ENCODE measurements at places on chromosomes 6 and 20. TPM values are rescaled to one million over a fixed set of nuclear protein-coding genes. Genes with fewer than 3 reads are reported as not detected.

DNA sequence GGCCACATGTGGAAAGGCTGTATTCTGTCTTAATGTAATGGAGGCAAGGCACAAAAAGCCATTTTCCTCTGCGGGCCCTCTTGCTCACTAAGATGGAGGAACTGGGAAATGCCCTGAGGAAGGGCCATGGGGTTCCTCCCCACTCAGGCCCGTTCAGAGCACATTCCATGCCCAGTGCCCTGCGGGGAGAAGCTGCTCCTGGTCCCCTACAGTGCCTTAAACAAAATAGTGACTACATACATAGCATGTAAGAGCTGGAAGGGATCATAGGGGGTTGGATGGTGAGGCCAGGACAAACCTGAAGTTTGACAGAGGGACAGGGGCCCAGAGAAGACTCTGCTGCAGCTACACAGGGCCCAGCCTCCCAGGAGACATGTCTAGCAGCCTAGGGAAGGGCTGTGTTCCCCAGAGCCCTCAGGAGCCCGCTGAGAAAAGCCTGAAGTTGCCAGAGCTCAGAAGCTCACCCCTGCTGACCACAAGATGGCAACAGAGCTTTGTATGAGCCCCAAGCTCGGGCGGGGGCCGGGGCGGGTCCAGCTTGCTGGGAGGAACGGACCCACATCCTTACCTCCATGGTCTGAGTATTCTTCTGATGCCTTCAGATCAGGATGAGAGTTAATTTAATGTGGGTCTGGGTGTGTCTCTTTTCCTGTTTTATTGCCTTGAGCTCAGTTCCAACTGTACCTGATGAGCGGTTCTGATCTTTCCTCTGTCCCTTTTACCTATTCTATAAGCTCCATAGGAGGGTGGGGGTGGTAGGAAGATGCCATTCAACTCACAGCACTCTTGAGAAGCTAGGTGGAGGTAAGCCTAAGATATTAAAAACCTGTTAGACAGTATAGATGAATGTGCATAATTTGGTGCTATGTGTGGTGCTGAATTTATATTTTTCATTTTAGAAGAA lies 242.9 kb downstream of the CDC5L start:
- DNase-seq = peak; percentile 19

GRCh38 chr6:41678511-41679084 lies 40.3 kb downstream of the MDFI start:
- no peak for DNase-seq

DNA sequence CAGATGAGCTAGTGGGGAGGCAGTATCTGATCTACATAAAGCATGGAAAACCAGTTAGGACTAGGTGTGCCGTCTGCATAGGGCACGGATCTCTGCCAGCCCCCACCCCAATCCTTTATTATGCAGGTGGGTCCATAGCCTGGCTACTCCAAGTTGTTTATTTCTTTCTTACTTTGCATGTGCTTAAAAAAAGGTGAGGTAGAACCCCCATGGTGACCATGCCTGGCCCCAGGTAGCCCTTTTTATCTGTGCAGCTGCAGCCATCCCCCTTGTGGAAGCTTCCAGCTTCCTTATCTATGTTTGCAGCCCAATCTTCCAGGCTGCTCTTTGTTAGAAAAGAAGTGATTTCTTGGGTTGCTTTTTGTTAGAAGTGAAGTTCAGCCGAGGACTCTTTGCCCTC lies 9.0 kb upstream of the TREM2 start:
- DNase-seq = no peak

- DNase-seq = no peak
Observed at GRCh38 chr20:32343439-32343838, 14.7 kb upstream of the ASXL1 start.

- DNase-seq = no peak
Observed at GRCh38 chr20:15375836-15376235, 1038.4 kb upstream of the FLRT3 start.

GRCh38 chr6:35850208-35850607 lies 45.1 kb downstream of the LHFPL5 start:
- no peak for DNase-seq

DNA sequence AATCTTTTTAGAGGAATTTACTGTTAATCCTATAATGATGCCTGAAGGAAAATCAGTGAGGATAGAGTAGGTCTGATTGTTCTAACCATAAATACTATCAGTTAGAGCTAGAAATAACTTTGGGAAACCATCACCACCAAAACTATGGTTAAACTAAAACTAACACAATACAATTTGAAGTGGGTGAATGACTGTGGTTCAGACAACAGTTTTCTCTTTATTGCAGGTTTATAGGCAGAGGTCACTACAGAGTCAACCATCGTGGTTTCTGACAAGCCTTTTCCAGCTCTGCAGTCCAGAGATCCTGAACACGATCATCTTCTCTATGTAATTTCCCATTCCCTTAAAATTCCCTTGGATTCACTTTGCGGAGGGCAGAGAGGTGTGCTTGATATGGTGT lies 134.3 kb downstream of the IBTK start:
- DNase-seq = no peak

- no peak for DNase-seq
Observed at GRCh38 chr20:51678026-51678697, 90.0 kb downstream of the ATP9A start.

Gene LAMP5
- total RNA-seq = 0.99 TPM

DNA sequence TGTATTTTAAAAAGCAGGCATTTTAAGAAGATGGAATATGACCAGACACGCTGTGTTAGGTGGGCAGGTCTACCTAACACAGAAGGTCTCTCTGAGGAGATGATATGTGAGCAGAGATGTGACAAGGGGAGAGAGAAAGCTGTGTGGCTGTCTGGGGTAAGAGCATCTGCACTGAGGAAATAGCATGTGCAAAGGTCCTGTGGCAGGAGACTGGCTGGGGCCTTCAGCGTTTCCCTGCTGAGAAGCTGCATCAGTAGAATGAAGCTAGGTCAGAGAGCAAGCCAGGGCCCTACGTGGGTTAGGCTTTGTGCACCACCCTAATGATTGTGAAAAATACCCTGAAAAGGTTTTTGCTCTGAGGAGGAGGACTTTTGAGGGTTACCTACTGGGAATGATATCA lies 87.0 kb downstream of the TXNDC5 start:
- DNase-seq = no peak

Gene PRL
- total RNA-seq = 1.1 TPM

DNA sequence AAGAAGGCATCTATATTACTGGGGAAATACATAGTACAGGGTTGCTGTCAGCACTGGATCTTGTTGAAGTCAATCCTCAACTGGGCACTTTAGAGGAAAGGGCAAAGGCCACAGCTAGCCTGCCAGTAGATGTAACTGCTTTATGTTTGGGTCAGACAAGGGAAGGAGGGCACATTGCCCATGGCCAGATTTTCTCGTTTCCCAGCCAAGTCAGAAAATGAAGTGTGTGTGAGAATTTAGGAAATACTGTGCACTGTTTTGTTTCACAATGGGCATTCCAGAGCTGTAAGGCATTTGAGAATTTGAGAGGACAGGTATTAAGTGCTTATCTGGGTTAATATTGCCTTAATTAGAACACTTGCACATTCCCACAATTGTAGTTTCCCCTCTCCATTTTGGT lies 183.9 kb upstream of the MCHR2 start:
- DNase-seq = no peak

DNA sequence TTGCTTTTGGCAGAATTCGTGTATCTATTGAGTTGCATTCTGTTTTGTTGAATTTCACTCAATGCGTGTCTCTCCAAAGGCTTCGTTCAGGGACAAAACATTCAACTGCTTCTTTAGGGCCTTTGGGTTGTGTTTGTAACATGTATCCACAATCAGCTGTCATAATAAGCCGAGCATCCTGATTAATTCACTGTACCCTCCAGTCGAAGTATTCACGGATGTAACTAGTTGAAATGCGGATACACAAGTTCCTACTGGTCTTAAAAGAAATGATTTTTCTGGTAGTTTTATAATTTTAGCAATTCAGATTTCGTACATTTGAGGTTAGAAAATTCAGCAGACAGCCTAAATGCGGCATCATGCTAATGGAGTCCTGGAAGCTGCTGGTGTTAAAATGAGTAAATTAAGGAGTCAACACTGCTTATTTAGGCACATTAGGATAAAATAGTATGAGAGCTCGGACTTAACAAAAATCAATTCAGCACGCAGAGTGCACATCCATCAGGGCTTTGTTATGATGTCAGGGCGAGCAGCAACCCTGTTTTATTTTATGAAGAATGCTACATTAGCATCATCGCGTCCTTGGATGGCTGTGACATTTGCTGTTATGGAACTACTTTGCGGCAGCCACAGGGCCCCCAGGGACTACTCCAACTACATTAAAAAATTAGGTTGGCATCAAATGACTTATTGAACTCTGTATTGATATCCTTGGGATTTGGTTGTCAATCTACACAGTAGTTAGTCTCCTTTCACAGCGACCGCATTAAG lies 489.3 kb upstream of the FLRT3 start:
- DNase-seq = no peak

DNA sequence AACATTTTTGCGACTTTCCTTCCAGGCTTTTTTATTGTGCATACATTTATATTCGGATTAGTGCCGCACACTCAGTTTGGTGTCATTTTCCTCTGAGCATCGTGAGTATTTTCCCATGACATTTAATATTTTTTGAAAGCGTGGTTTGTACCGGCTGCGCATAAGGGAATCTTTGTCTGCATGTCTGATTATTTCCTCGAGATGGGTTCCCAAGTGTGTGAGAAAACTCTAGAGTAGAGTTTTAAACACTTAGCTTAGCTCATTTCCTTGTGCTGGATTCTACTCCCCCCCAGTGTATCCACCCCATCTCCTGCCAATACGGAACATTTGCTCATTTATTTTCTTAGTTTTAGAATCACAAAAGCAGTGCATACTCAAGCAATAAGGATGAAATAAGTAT lies 94.3 kb downstream of the CDC5L start:
- DNase-seq = no peak

- no peak for DNase-seq
Observed at GRCh38 chr6:164208371-164208770, 793.9 kb downstream of the QKI start.

DNA sequence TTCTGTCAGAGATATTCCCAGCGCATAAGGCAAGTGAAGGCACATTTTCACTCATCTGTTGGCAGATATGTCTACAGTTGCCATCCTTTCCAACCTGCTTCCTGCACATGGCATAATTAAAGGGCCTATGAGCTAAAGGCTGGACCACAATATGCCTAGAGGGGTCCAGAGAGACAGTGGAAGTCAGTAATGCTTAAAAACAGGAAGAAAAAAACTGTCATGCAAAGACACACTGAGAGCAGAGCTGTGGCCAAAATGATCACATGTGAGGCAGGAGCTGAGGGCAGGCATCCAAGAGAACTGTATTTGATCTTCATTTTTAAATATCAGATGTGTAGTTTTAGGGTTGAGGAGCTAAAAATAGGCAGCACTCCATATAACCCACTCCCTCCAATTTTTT lies 125.0 kb upstream of the BACH2 start:
- no peak for DNase-seq

- no peak for DNase-seq
Observed at GRCh38 chr6:135322427-135323201, 141.5 kb downstream of the MYB start.

DNA sequence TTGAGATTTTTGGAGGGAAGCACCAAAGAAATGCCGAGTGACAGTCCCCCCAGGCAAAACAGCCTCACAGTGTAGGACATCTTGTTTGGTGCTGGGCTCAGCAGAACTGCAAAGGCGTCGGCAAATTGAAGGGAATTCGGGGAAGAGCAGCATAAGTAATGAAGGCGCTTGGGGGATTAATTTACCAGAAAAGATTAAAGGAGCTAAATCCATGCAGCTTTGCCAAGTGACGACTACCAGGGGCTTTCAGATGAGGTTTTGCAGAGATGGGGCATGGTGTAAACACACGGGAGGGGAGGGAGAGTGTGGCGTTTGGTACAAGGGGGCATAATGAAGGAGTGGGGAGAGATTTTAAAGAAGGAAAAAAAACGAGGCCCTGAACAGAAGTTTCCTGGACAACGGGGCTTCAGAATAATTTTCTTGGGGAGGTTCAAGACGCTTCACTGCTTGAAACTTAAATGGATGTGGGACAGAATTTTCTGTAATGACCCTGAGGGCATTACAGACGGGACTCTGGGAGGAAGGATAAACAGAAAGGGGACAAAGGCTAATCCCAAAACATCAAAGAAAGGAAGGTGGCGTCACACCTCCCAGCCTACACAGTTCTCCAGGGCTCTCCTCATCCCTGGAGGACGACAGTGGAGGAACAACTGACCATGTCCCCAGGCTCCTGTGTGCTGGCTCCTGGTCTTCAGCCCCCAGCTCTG lies 45.4 kb upstream of the CDH22 start:
- DNase-seq = no peak

Gene ACSS1
- total RNA-seq = 22.2 TPM

- DNase-seq = no peak
Observed at GRCh38 chr6:87441711-87442110, 31.1 kb upstream of the SLC35A1 start.

- no peak for DNase-seq
Observed at GRCh38 chr6:166671434-166672081, 44.5 kb upstream of the RPS6KA2 start.

Gene PNLDC1
- total RNA-seq = 0.28 TPM

- DNase-seq = no peak
Observed at GRCh38 chr6:124964764-124965105, 2.5 kb downstream of the RNF217 start.

Gene TBX18
- 0.90 TPM for total RNA-seq

DNA sequence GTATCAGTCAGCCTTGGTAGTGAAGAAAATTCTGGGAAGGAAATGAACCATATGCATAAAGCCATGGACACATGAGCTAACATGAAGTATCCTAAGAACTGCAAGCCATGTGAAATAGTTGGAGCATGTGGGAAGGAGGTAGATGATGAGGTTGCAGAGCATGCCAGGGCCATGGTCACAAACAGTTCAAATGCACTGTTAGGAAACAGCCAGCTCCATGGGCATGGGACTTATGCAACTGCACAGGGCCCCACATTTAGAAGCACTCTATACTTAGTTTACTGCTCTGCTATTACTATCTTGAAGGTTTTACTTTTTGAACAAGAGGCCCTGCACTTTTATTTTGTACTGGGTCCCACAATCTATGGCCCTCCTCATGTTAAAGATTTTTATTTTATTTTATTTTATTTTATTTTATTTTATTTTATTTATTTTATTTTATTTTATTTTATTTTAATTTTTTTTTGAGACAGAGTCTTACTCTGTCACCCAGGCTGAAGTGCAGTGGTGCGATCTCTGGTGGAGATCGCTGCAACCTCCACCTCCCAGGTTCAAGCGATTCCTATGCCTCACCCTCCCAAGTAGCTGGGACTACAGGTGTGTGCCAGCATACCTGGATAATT lies 169.1 kb downstream of the IBTK start:
- no peak for DNase-seq

- DNase-seq = no peak
Observed at GRCh38 chr6:44867571-44868334, 460.4 kb upstream of the RUNX2 start.

- no peak for DNase-seq
Observed at GRCh38 chr20:18001131-18001921, 32.5 kb downstream of the MGME1 start.

GRCh38 chr6:3825331-3825831 lies 23.8 kb upstream of the FAM50B start:
- DNase-seq = no peak

- no peak for DNase-seq
Observed at GRCh38 chr6:84897988-84898594, 133.7 kb upstream of the TBX18 start.

GRCh38 chr6:142909686-142910085 lies 35.3 kb downstream of the HIVEP2 start:
- DNase-seq = no peak

Measured in thymus (tissue), 14 donors.